Aortic smooth muscle cell (primary cell): ENCODE measurements at places on chromosomes 3 and 15. TPM values are rescaled to one million over a fixed set of nuclear protein-coding genes. Genes with fewer than 3 reads are reported as not detected.

Gene CD200
- total RNA-seq = 4.0 and 6.1 TPM in 2 replicates

Gene CCR2
- not detected in 2 replicates for total RNA-seq

Gene OCA2
- total RNA-seq = under 0.01 TPM in 1 of 2 replicates, not detected in the other

Gene PLSCR5
- not detected in 2 replicates for total RNA-seq
